ENCODE measurements at places on chromosomes 12 and 14.

DNA sequence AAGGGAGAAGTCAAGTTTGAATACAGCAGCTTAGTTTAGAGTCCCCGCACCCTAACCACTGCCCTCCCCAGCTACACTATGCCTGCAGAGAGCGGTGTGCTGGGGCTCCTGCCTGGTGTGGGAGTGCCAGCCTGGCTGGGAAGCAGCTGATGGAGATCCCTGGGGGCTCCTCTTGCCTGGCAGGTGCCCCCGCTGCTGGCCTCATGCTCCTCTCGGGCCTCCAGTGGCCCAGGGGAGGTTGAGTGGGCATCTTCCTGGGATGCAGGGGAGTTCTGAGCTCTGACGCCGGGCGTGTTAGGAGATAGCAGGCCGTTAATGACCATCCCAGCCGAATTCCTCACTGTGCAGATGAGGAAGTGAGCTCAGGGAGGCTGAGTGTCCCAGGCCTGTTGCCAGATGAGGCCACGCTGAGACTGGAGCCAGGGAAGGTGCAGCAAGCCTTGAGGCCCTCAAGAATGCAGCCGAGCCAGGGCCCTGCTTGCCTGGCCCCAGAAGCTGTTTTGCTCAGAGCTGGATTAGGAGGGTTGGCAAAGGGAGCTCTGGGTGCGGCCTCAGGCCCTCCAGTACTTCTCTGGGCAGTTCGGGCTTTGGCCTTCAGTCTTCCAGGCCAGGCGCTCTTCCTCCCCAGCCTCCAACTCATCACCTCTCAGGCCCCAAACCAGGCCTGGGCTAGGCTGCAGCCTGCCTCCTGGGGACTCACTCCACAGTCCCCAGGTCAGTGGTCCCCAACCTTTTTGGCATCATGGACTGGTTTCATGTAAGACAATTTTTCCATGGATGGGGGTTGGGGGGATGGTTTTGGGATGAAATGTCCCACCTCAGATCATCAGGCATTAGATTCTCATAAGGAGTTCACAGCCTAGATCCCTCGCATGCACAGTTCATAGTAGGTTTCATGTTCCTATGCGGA lies 6.6 kb upstream of the CYP46A1 start:
- peak; percentile 44 for DNase-seq

DNA sequence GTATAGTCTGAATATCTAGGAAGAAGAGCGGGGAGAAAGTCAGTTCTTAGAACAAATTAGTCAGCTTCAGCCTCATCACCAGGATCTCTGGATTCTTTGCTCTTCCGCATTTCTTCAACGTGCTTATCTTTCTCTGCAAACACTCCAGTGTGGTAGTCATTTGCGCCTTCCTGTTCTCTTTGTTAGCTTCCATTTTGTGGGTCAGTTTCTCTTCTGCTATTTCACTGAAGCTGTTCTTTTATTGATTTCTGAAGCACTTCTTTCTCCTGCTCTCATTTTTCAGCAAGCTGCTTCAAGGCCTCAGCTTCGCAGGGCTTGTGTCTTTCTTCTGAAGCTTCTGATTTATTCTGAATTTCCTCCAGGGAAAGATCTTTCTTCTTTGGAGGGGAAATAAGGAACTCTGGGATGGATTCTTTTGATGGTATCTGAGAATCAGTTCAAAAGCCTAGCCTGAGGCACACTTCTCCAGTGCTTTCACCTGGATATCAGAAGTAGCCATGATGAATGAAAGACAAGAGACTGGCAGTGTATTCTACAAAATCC lies 13.5 kb downstream of the AMN1 start:
- DNase-seq, result no peak

DNA sequence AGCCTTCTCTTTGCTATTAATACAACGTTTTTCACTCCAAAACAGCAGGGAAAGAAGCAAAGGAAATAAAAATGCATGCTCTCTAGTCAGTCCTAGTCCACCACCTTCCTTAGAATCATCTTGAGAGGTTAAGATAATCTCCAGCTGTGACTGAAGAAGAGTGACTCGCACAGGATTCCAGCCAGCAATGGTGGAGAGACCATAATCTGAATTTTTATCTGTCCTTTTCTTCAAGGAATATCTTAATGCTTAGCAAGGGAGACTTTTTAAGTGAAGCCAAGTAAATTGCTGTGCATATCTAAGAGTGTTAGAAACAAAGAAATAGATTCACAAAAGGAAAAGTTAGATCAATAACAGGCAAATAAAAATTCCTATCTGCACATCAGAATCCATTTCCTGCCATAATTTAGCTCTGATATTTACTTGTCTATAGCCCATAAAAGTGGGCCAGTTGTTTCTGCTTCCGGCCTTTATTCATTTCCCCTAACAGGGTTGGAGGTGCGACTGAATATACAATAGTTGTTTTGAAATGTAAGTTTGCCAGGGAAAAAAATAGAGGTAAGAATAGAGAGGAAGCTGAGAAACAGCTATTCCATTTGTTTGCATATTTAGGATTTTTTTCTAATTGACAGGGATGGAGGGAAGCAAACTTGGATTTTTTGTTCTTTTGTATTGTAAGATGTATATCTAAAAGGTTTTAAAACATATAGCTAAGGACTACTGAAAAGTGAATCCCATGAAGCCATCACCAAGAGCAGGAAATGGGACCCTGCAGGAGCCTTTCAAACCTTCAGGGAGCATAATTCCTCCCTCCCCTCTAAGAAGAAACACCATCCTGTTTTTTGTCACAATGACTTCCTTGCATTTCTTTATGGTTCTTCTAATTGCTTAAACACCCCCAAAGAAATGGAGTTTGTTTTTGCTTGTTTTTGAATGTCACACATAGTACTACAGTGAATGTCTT lies 154.0 kb downstream of the ITPR2 start:
- peak; percentile 16 for DNase-seq

GRCh38 chr14:93042968-93043940 lies 72.5 kb downstream of the ITPK1 start:
- peak; percentile 95 for DNase-seq

- no peak for DNase-seq
These were observed 116.4 kb downstream of the SLC2A13 start for GRCh38 chr12:39989501-39989900.

Measured in EL (cell line).